ENCODE measurements at places on chromosomes 6 and 20.

- no peak for DNase-seq
These were observed 26.3 kb upstream of the LAMP5 start for GRCh38 chr20:9488063-9488462.

DNA sequence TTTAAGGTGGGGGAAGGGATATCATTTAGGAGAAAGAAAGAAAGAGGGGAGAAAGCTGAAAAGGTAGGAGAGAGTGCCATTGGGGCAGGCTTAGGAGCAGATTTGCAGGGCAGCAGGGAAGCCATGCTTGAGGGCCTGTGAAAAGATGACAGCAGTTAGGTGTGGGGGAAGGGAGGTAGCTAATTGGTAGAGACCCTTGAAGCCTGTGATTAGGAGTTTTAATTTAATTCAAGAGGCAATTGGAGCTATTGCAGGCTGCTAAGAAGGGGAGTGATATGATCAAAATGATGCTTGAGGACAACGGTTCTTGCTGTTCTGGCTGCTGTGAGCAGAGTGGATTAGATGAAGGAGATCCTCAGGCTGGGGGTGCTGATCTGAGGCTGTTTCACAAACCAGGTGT is 24.5 kb upstream of the SEC63 start:
- DNase-seq, result no peak

DNA sequence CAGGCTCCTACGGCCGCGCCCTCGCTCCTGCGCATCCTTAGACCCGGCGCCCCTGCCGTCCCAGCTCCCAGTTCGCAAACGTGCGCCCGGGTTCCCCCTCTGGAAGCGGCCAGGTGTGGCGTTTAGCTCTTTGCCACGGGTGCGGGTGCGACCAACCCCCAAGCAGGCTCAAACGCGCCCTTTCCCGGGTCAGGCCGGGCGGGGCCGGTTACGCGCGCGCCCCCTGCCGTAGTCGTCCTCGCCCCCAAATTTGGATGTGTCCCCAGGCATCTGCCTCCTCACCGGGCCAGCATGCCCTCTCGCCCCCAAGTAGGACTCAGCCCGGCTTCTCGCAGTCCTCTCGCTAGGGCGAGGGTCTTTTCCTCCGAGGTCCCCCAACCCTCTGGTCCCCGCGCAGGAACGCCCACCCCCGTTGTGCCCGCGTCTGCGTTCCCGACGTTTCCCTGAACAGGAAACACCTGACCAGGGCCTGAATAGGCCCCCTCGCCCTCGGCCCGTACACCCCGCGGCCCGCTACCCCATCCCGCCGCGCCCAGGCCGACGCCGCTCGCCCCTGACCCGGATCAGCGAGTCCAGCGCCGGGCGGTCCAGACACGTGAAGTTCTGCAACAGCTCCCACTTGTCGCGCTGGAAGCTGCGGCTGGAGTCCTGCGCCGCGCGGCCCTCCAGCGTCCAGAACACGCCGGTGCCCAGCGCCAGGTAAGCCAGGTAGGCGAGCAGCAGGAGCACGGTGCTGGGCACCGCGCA is 520 bp downstream of the KCNK17 start:
- DNase-seq, result no peak

- no peak for DNase-seq
These were observed 8.8 kb downstream of the CEP43 start for GRCh38 chr6:167007985-167008384.

- DNase-seq, result no peak
These were observed 295.3 kb upstream of the SULF2 start for GRCh38 chr20:48080583-48080982.

DNA sequence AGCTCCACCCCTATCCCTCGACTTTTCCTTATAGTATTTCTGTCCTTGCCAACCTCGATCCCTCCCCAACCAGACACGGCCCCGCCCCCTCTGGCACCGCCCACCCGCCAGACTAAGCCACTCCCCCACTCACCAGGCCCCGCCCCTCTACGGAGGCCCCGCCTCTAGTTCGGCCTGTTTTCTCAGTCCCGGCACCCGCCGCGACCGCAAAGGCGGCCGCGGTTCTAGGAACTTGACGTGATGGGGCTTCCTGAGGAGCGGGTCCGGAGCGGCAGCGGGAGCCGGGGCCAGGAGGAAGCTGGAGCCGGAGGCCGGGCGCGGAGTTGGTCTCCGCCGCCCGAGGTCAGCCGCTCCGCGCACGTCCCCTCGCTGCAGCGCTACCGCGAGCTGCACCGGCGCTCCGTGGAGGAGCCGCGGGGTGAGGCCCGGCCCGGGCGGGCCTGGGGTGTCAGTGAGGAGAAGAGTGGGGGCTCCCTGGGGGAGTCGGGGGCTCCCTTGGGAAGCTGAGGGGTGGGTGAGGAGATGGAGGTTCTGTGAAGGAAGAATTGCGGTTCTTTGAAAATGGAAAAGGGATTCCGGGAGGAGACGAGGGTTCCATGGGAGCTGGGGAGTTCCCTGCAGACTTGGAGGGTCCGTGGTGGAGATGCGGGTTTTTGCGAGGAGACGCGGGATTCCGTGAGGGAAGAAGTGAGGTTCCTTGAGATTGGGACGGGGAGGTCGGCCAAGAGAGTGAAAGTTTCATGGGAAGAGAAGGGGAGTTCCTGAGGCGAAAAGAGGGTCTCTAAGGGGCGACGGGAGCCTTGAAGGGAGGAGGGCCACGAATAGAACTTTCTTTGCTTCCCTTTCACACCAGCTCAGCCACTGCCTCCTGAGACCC is at the start of gene ACSS2:
ACSS2 (plus strand) TSS at position 207 of the 877 bp plus-strand sequence; CDS start at position 241, 34 bp downstream.
- DNase-seq, result peak; percentile 99

DNA sequence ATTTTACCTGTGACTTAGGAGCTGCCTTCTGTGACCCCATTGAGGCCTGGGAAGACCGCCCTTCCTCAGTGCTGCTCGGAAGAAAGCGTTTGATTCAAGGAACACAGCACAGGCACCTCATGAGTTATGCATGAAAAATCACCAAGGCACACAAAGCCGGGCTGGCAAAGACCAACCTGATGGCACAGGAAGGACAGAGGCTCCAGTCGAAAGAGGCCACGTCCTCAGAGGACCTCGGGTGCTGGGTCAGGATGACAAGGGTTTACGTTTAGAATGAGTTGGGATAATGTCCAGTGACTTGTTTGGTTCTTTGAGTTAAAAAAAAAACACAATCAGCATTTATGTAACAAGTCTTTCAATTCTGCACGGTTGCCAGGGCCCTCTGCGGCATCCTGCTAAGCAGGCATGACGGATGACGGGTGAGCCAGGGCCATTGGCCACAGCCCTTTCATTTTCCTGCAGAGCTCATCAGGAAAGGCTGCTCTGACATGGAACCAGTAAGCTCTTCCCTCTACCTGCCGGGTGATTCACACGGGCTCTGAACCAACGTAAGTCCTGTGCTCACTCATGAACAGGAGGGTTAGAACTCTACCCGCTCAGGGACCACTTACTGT is 112.8 kb downstream of the DACT2 start:
- no peak for DNase-seq

GRCh38 chr6:11324453-11325015 is 92.1 kb upstream of the NEDD9 start:
- DNase-seq, result peak; percentile 30

- no peak for DNase-seq
These were observed 63.6 kb downstream of the DZANK1 start for GRCh38 chr20:18403269-18403668.

DNA sequence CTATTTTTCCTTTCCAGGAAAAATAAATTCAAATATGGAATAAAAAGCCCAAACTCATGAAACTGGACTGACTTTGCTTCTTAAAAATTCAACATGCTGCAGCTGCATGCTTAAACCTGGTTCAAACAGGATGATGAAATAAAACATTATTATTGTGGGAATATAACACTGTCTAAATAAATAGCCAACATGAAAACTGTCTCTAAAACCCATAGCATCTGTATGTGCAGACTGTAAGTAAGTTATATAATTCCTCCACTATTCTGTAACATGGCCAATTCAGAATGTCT is 30.4 kb upstream of the AHI1 start:
- DNase-seq, result no peak

- no peak for DNase-seq
These were observed 52.8 kb upstream of the BMP6 start for GRCh38 chr6:7673063-7673536.

GRCh38 chr6:36683145-36683655 is 4.7 kb downstream of the CDKN1A start:
- DNase-seq, result no peak

GRCh38 chr6:33720998-33721397 is 9.5 kb upstream of the UQCC2 start:
- DNase-seq, result peak; percentile 37

DNA sequence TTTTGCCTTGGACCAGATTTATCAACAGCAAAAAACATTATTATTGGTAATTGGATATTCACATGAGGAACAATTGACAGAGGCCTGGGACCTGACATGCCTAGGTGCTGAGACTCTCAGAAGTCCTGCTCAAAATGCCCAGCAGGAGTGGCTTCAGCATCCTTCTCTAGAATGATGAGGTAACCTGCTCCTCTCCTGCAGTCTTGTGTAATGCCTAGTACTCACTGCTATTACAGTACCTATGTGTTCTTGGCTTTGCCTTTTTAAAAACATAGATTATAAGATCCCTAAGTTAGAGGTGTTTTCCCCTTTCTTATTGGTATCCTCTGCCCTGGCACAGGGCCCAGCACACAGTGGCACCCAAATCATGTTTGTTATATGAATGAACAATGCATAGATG is 230.9 kb downstream of the PKHD1 start:
- DNase-seq, result no peak

GRCh38 chr20:48841875-48842529 is 14.2 kb upstream of the PREX1 start:
- peak; percentile 51 for DNase-seq

DNA sequence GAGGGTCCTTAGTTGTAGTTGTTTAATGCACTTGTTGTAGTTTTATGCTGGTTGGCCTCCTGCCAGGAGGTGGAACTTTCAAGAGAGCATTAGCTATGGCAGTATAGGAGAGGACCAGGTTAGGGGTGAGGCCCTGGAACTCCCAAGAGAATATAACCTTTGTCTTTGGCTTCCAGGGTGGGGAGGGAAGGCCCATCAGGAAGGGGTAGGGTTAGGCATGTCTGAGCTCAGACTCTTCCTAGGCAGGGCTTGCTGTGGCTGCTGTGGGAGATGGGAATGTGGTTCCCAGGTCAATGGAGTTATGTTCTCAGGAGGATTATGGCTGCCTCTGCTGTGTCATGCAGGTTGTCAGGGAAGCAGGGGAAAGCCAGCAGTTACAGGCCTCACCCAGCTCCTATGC is 20.0 kb upstream of the GABRR1 start:
- no peak for DNase-seq

DNA sequence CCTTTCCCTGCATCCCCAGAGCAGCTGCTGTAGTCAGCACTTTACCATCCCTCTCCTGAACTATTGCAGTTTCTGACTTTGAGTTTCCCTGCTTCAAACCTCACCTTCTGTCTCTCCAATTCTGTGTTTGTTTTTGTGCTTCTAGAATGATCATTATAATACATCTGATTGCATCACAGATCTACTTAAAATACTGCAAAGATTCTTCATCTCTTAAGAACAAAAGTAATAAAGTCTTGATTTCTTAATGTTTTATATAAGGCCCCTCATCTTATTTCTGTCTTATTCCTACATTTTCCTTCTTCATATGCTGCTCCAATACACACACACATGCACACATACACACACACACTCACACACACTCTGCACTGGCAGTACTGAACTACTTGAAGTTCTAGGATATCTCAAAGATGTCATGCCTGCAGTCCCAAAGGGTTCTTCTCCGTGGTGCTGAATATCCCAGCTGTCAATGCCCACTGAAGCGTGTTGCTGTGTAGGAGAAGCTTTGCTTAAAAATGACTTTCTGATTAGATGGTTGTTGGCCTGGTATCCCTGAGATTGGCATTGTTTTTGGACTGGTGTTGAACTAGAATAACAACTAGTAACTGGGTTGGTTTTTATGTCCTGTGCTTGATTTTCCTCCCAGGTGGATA is 97.2 kb downstream of the MAP3K4 start:
- no peak for DNase-seq

DNA sequence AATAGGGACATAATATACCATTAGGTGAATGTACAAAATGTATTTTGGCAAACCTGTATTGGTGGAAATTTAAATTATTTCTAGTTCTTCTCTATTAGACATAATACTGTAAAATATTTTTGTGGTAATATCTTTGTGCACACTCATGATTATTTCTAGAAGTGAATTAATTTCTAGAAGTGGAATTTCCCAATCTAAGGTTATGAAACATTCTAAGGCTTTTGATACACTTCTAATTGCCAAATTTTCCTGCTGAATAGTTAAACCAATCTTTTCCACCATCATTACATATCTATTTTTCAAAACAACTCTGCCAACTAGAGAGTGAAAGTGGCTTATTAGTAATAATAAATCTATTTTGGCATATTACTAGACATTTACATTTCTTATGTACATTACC is 1.8 kb upstream of the CCND3 start:
- peak; percentile 64 for DNase-seq

- DNase-seq, result no peak
These were observed 233.3 kb downstream of the TINAG start for GRCh38 chr6:54541541-54541940.

GRCh38 chr20:7693761-7694160 is 246.5 kb downstream of the HAO1 start:
- DNase-seq, result no peak

GRCh38 chr6:11889572-11889971 is 111.0 kb upstream of the ADTRP start:
- DNase-seq, result peak; percentile 39

DNA sequence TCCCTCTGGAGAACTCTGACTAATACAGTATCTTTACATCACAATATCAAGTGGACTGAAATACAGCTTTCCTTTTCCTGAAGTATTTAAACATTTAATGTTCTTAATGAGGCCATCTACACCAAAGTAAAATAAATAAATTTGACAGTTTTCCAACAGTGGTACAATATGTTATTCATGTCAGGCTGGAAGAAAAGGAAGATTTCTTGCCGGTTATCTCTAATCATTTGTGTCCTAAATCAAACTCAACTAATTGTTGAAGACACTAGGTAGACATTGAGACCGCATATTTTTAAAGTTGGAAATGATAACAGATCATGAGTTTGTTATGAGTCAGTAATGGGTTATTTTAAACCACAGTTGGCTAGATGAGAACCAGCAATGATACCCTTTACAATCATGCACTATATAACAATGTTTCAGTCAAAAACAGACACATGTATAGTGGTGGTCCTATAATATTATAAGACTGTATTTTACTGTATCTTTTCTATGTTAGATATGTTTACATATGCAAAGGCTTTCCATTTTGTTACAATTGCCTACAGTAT is 241.6 kb downstream of the LMBRD1 start:
- no peak for DNase-seq

GRCh38 chr20:62929051-62929538 is 2.8 kb upstream of the DIDO1 start:
- peak; percentile 70 for DNase-seq

- peak; percentile 5 for DNase-seq
These were observed 102.6 kb upstream of the GJE1 start for GRCh38 chr6:142030115-142030619.

GRCh38 chr6:104623052-104623690 is 236.5 kb downstream of the HACE1 start:
- no peak for DNase-seq
